A673 (cell line): ENCODE measurements at places on chromosomes 16 and 17.
A peak's percentile ranks its signal among the peaks of the same experiment; 100 is the strongest.

GRCh38 chr17:56675876-56676660, 82.6 kb downstream of the NOG start:
- DNase-seq = no peak

DNA sequence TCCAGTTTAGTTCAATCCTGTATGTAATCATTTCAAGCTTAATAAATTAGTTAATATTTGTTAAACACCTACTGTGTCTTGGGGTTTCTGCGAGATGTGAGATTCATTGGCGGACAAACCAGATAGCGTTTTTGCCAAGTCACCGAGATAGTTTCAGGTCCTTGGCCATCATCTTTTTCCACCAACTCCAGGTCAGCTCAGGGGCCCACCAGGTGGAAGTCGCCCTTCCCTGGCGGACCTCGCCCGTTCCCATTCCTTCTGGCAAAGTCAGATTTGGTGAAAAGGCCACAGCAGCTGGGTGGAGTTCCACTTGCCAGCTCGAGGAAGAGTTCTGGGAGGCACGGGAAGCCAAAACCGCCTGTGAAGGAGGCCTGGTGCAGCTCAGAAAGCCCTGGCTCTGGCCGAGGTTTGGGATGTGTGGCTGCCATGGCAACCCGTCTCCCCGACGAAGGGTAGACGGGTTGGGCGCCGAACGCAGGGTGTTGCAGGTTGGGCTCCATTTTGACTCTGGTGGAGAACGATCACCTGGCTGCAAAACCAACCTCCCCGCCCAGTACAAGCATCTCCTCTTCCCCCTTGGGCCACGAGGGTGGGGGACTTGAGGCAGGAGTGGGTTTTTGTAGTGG, 39.5 kb downstream of the CMIP start:
- no peak for DNase-seq

DNA sequence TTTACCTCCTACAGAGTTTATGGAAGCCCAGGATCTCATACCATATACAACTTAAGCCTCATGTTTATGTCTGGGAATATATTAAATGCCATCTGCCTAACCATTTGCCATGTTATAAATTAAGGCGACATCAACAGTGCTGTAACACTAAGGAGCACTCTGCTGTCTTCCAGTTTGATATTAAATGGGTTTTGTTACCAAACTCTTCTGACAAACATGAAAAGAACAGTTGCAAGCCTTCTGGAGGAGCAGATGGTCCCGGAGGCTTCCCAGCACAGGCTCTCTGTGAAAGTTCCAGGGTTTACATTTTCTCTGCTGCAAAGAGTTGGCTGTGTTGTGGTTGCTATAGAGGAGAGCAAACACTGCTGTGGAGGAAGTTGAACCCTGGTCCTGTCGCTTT, 545.3 kb upstream of the SALL1 start:
- no peak for DNase-seq

GRCh38 chr17:65457183-65457582, 104.3 kb downstream of the AXIN2 start:
- no peak for DNase-seq

DNA sequence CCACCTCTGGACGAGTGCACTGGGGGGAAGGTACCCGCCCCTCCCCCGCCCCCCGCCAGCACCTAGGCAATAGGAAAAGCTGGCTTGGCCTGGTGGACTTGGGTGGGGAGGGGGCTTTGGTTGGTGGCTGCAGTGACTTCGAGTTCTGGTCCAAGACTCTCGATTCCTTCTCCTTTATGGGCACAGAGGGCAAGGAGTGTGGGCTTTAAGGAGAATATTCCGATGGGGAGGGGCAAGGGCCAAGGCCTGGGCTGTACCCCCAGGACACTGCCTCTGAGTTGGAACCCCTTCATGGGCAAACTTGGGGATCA, 409 bp downstream of the ACSF2 start:
- DNase-seq = no peak

GRCh38 chr17:66704858-66705520, 129.9 kb upstream of the CACNG5 start:
- no peak for DNase-seq

GRCh38 chr16:57505169-57505568, 18.9 kb upstream of the DOK4 start:
- no peak for DNase-seq

DNA sequence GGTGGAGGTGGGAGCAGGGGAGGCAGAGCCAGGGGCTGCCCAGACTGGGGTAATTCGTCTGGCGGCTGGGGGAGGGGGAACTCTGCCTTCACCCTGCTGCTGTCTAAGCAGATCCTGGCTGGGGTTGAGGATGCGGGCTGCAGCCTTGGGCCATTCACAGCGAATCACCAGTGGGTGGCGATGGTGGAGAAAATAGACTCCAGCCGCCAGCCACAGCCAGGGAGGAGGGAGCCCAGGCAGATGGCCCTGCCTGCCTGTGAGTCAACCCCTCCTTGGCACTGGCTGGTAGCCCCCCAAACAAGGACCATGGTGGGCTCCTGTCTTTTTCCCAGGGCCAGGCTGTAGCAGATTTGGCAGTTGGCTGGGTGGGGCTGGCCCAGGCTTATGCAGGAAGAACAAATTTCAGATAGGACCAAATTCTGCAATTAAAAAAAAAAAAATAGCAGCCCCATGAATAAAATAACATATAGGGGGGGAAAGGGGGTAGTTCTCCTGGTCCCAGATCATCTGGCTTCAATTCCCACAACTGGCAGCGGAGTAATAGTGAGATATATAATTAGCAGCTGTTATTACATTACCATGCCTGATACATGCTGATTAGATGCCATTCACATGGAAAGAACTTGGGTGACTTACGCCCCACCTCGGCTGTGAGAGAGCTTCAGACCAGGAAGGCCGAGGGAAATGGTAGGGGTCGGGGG, 41.5 kb upstream of the CDH5 start:
- peak; percentile 59 for DNase-seq

DNA sequence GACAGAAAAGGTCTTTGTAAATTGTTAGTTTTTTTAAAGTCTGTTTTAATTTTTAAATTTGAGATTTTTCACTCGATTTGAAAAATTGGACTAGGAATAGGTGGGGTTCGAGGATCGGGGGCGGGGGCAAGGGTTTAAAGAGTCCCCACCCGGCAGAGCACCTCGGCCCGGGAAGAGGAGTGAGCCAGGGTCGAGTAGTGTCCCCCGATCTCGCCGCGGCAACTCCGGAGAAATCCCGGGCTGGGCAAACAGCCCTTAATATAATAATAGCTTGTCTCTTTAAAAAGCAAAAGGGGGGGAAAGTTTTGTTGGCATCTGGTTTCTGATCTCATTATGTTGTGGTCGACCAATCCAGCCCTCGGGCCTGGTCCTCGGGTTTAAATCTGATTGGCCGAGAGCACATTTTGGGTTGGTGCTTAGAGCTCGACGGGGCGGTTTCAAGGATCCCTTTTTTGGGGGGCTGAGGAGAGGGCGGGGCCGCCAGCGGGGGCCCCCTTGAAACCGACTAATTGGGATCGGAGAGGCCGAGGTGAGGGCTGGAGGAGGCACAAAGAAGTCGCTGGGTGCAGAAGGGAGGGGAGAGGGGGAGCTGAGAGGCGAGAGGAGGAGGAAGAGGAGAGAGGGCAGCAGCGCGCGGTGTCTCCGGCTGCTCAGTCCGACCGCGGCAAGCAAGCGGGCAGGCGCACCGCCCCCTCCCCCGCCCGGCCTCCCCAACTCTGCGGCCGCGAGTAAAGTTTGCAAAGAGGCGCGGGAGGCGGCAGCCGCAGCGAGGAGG, at the start of gene FZD2:
Gene FZD2, plus strand, starts transcription at position 653 of the 775 bp plus-strand sequence. CDS start 205 bp downstream, outside the sequence.
- peak; percentile 95 for DNase-seq

GRCh38 chr16:1920727-1921171, 2.5 kb upstream of the HS3ST6 start:
- DNase-seq = peak; percentile 67

- DNase-seq = no peak
These were observed 109.9 kb downstream of the PHKB start for GRCh38 chr16:47571049-47571448.

DNA sequence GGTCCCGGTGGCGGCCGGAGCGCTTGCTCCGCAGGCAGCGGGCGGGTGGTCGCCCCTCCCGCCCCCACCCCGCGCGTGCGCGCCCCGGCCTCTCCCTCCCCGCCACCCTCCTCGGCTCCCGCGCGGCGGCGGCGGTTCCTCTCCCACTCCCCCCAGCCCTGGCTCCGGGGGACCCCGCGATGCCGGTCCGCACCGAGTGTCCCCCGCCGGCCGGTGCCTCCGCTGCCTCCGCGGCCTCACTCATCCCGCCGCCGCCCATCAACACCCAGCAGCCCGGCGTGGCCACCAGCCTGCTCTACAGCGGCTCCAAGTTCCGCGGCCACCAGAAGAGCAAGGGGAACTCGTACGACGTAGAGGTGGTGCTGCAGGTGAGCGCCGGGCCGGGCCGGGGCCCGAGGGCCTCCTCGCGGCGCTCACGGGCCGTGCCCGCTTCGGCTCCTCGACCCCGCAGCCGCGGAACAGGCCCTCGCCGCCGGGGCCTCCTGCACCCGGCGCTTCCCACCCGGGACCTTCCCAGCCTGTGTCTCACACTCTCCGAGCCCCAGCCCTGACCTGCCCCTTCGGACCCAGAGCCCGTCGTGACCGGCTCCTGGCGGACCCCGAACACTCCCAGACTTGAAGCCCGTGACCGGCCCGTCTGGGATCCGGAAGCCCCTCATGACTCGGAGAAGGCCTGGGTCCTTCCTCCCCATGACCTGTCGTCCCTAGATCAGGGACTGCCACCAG, 490 bp downstream of the GID4 start:
- DNase-seq = no peak

DNA sequence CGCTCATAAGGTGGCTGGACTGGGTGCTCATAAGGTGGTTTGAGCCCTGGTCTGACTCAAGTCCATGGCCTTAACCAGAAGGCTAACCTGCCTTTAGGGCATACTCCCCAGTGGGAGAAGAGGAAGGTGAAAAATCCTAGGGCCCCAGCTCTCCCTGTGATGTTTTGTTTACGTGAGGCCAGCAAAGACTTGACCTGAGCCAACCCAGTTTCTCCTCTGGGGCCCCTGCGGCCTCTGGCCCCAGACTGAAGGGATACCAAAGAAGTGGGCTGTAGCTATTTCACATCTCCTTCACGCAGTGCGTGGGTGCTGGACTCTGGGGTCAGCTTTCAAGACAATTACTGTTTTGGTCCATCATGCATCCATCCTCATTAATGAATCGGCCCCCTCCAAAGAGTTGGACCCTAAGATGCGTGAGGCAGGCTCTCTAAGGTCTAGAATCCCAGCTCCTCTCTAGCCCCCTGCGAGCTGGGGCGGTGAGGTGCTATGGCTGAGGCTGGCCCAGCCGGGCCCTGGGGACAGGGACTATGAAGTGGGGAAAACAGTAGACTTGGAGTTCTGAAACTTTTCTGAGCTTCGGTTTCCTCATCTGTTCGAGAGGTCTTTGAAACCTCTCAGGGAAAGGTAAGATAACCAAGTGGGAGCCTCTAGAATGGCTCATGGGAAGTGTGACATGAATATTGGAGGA, 1.5 kb downstream of the SH2B1 start:
- DNase-seq = no peak

DNA sequence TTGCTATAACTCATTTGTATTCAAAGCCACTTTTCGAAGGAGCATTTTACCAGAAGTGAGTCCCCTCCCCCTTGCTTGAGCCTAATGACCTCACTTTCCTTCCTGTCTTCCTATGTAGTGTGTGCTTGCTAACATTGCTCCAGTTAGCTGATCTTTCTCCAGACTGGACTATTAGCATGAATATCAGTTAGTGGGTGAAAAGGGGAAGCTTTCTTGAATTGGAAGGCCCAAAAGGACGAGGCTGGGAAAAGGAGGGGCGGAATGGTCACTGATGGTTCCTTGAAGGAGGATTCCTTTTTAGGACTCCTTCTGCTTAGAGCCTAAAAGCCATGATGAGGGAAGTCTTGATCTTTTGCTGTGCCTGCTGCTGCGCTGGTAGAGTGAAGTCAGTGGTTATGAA, 11.9 kb downstream of the MAP3K3 start:
- peak; percentile 40 for DNase-seq

DNA sequence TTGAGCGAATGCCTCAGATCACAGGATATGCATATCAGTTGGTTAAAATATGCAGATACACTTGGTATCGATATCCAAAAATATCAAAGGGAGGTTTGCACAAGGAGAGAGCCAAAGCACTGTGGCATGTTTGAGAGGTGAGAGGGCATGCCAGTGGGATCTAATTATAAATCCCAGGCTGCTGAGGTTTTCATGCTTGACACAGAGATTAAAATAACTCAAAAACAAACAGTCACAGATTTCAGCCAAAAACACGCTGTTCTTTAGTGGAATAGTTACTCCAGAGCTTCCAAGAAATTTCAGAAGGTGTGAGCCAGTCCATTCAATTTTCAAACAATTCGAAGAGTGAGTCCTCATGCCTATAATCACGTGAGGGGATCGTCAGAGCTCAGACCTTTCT, 477.9 kb downstream of the SOX9 start:
- DNase-seq = no peak

- DNase-seq = no peak
These were observed 54.8 kb downstream of the GRB2 start for GRCh38 chr17:75350706-75351105.

DNA sequence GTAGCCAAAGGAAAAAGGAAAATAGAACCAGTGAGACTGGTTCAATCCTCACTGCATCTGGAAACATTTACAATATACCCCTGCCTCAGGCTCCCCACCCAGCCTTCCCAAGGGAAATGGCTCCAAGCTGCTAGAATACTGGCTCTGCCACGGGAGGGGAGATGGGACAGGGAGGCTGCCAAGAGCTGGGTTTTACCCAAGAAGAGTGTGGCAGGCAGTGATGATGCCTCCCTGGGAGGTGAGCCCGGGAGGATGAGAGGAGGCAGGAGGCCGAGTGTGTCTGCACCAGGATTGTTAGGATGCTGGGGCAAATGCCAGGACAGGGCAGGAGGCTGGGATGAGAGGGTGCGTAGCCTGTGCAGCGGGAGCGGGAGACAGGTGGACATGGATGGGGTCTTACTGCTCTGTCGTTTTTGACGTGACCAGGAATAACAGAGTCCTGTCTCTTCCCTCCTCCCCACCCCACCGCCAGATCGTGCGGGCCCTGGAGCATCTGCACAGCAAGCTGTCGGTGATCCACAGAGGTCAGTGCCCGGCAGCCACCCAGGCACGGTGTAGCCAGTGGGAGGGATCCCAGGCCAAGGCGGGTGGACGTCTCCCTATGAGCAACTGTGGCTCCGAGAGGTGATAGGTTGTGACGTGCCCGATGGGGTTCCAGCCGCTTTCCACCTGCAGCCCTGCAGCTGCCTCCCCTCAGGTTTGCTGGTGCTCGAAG, 18.4 kb downstream of the MAP2K3 start:
- no peak for DNase-seq

GRCh38 chr17:63474174-63474573, 2.7 kb upstream of the ACE start:
- no peak for DNase-seq

- no peak for DNase-seq
These were observed 2.2 kb downstream of the LDHD start for GRCh38 chr16:75114179-75114945.
